Pons (tissue), 1 donor: ENCODE measurements at places on chromosomes 2 and 18.

DNA sequence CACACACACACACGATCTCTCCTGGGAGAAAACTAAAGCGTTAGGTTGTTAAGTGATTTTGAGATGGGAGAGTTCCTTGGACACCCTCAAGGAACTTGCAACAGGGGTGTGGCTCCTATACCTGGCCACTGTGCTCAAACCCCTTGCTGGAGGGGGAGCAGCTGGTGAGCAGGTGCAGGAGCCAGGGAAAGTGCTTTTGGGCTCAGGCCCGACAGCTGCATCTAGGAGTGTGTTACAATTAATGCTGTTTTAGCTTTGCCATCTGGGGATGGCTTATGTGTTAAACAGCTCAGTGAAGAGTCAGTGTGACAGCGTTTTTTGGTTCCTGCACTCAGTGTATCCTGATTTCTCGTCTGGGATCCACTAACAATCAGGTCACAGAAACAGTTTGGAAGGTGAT is 510.8 kb downstream of the TRIB2 start:
- DNase-seq, result no peak

DNA sequence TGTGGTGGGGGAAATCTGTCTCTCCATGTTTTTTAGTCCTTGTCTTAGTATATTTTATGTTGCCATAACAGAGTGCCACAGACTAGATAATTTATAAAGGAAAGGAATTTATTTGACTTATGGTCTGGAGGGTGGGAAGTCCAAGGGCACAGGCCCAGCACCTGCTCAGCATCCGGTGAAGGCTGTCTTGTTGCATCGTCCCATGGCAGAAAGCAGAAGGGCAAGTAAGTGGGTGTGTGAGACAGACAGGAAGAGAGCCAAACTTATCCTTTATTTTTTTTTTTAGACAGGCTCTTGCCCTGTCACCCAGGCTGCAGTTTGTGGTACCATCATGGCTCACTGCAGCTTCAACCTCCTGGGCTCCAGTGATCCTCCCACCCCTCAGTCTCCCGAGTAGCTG is 98.1 kb downstream of the HS1BP3 start:
- DNase-seq, result no peak

DNA sequence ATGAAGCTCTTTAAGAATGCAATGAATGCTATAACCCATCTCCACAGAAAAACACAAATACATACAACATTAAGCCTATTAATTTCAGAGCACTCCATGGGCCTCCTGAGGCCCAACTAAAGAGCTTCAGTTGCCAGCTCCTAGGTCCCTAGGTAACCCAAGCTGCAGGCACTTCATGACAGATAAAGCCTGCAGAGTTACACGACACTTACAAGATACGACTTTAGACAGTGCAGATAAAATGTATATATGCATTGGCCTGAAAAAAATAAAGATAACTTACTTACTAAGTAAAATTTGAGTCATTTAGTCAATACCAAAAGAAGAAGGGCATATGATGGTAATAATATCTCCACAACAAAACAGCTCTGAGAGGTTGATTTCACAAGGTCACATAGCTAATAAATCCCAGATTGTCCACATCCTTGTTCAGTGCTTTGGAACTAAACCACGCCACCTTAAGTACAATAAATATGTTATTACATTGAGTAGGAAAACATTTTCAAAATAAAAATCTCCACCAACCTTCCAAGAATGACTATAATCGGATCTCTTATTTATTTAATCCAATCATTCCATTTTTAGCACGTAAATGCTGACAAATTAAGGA is 3.4 kb downstream of the MAP4K3 start:
- no peak for DNase-seq

GRCh38 chr2:201191132-201191875 is 8.4 kb downstream of the CASP10 start:
- peak; percentile 24 for DNase-seq

- no peak for DNase-seq
Observed at GRCh38 chr2:96556441-96557330, 20.1 kb downstream of the ARID5A start.

GRCh38 chr2:199201539-199201938 is 256.2 kb downstream of the SATB2 start:
- DNase-seq, result no peak

DNA sequence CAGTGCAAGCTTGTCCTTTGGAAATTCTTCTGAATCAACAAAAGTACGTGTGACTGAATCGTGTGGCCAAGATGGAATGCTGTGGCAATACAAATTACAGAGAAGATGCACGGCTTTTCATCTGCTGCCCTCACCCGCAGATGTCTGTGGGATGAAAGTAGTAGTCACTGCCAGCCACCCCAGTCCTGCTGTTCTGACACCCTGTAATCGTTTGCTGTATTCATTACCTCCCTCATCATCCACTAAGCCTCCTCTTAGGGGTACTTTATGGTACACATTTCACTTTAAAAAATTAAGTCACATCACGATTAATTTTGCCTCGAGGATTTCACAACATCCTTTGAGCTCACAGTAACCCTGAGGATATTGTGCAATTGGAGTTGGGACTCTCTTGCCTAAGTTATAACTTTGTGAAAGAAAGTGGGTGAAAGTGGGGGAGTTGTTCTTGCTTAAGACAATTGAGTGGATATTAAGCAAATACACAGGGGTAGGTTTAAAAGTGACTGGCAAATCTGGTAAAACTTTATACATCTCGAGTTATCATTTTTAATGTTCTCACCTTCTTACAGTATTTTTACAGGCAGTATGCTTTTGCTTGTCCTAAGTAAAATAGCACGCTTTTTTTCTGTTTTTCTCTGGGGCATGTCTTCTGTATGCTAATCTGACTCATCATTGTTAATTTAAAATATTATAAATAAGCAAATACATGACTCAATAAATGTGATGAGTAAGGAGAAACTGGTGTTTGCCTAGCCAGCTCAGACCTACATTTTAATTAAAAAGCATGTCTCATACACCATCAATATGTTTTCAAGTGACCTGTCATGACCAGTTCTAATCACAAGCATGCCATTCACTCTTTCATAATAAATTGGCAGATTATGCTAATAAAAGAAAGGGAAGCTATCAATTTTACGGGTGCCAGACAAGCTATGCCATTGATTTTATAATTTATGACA is 680.9 kb downstream of the IRS1 start:
- DNase-seq, result peak; percentile 47

DNA sequence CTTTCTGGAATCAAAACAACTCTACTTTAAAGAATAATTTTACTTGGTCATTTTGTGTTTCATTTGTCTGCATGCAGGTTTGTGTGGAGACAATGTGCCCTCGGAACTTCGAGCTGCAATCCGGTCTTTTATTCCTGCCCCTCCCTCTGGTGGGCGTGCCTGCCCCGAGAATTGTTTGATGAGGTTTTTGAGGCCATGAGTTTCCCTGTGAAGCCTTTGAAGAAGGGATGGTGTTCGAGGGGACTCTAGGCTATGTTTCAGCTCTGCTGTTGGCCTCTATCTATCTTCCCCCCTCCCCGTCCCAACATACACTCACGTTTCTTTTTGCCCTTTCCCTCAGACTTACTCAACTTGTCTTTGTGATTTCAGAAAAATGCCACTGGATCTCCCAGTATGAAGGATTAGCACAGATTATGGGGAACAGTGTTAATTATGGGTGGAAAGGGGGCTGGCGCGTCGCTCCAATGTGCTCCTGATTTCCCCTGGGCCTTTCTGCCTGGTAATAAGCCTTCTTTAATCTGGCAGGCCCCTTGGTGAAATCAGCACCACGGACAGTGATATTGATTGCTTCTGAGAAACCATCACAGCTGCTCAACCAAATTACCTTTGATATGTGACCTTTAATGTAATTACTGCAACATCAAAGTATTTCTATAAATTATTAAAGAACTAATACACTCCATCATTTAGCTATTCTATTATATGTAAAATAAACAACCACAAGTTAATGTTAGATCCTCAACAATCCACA is 82.2 kb downstream of the CELF4 start:
- DNase-seq, result no peak

DNA sequence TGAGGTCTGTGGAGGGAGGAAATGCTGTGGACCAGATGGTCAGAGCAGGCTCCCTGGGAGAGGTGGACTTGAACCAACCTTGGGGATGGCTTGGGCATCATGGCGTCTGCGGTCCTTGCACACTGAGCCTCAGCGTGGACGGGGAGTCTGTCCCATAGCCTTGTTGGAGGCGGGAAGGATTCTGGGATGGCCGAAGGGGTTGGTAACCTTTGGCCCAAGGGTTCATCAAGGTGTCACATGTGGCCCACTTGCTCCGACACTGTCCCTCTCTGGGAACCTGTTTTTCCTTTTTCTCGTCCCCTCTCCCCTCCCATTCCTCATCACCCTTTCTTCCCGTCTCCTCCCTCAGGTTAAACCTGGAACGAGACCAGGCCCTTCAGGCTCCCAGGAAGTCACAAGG is 66.4 kb downstream of the MAPK4 start:
- no peak for DNase-seq

DNA sequence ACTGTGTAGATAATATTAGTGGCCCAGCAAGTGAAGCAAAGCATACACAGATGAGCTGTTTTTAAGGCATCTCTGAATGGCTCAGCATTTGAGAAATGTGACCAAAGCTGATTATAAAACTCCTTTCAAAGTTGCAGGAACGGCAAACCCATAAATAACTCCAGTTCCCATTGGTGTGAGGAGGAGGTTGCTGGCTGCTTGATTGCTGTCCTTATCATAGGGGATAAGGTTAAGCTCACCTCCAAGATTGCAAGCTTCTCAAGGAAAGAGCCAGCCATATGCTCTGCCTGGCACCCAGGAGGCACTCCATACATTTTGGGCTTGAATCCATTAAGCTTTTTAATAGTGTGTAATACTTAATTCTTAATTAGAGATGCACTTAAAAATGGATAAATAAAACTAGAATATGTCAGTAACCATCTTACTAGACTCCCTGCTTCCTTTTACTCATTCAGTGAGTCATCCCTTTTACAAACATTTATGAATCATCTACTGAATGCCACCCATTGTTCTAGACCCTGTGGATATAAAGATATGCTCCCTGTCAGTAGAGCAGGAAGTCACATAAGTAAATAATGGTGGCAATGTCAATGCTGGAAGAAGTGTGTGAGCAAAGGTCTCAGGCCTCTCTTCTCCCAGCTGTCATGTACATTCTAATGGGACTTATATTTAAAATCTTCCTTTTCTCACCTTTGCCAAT is 99.3 kb downstream of the SPATS2L start:
- peak; percentile 52 for DNase-seq

- peak; percentile 6 for DNase-seq
Observed at GRCh38 chr2:42450136-42450535, 43.6 kb downstream of the KCNG3 start.

DNA sequence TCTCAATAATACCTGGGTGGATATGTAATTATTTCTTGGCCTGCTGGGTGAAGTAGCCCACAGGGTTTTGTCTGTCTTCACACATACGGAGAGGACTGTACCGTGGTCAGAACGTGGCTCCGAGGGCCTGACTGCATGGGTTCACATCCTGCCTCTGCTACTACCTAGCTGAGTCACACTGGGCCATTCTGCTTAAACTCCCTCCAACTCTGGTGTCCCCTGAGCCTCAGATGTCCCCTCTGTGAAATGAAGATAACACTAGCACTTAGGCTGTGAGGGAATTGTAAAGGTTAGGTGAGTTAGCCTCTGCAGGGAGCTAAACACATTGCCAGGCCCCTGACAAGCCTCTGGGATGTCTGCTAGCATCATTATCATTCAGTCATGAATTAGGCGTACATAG is 120.1 kb upstream of the NABP1 start:
- DNase-seq, result no peak

GRCh38 chr2:25309402-25309801 is 32.3 kb downstream of the DNMT3A start:
- peak; percentile 81 for DNase-seq

- no peak for DNase-seq
Observed at GRCh38 chr2:29262681-29263260, 147.6 kb downstream of the CLIP4 start.

DNA sequence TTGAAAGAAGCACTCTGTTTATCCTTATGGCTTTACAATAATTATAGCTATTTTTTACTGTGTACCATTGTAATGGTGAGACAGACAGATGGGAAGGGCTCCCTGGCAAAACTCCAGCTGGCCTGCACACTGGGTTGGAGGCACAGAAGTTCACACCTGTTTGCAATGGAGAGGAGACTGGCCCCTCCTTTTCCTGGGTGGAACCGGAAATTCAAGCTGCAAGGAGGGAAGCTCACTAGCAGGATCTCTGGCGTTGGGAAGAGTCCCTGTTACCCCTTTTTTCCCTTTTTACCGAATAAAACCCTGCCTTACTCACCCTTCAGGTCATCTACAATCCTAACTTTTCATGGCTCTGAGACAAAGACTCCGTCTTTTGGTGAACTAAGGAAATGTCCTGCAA is 100.3 kb upstream of the TFPI start:
- no peak for DNase-seq

DNA sequence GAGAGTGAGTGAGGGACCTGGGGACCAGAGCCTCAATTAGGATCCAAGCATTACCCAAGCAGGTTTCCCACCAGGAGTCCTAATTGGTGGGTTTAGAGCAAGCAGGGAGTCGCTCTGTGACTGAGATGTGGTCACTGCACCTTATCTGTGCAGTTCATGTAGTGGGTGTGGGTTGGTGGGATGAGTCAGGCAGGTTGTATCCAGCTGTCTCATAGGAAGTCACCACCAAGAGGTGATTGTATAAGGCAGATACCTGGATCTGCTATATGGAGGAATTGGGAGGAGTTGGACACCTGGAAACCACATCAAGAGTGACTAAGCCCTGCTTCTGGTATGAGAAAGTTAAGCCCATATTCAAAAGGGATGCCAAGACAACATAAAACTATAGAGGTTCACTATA is 106.8 kb downstream of the ARHGAP28 start:
- DNase-seq, result no peak

GRCh38 chr2:176268976-176269318 is 295 bp upstream of the MTX2 start:
- DNase-seq, result no peak

- no peak for DNase-seq
Observed at GRCh38 chr2:143558665-143559064, 429.4 kb downstream of the ARHGAP15 start.

- DNase-seq, result peak; percentile 17
Observed at GRCh38 chr18:36451454-36452251, 154.1 kb downstream of the FHOD3 start.

DNA sequence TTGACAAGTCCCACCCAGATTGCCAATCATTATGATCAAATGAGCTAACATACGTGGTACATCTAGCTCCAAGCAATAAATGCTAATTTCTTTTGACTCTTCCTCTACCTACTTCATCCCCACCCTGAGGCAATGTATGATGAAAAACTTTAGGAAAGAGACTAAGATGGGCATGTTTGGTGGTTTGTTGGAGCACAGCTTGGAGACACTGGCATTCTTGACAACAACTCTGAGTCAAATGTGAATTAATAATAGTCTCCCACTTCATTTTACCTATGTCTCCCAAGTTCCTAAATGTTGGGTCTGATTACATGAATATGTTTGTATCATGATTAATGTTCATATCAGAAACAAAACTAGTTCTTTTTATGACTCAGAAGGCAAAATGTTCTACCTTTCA is 36.6 kb downstream of the EXOC6B start:
- no peak for DNase-seq

GRCh38 chr2:195903956-195904355 is 164.7 kb downstream of the DNAH7 start:
- DNase-seq, result no peak
